NCI-H460 (cell line): ENCODE measurements at places on chromosomes 7 and 10.

DNA sequence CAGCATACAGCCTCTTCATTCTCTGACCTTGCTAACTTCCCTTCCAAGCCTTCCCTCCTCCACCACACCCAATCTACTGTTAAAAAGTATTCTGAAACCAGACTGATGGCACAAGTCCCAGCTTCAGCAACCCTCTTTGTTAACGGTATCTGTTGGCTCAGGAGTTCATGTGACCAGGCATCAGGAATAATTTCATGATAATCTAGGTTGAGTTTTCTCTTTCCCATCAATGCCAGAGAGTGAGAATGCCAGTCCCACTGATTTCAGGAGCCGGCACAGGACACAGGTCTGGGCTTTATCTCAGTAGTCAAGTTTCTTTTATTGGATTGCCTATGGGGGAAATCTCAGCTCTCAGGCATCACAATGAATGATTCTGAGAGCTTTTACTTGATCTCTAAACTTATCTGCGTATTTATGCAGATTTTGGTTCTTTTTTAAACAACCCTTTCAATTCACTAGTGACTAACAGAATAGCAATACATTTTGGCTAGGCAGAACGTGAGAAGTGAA, 231.0 kb upstream of the LYZL1 start:
- DNase-seq: no peak

- DNase-seq: no peak
Measured at GRCh38 chr10:8534096-8534495, 479.6 kb downstream of the GATA3 start.

- no peak for DNase-seq
Measured at GRCh38 chr7:137564677-137565076, 221.1 kb upstream of the PTN start.

DNA sequence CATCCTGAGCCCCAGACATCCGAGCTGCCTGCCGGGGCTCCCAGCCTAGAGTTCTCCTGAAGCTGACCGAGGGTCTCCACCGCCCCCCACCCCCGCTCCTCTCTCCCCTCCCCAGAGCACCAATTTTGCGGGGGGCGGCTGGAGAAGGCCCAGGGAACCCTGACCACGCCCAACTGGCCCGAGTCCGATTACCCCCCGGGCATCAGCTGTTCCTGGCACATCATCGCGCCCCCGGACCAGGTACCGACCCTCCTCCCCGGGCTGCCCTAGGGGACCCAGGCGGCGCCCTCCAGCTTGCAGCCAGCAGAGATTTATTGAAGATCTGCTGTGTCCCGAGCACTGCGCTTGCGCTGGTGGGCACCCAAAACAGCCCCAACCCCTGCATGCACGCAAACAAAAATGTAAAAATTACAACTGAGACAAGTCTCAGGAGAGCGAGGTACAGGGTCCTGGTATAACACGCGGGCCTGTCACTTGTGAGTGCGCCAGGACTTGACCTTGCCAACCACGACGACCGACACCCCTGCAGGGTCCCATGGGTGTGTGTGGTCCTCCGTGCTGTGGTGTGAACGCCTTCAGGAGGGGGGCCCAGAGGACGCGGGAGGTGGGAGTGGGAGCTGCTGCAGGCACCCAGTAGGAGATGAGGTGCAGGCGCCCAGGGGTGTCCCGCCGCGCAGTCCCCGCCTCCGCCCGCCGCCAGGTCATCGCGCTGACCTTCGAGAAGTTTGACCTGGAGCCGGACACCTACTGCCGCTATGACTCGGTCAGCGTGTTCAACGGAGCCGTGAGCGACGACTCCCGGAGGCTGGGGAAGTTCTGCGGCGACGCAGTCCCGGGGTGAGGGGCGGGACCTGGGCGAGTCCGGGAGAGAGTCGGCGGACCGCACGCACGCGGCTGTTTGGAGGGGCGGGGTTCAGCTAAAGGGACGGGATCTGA, 3.1 kb downstream of the PCOLCE start:
- DNase-seq: no peak

GRCh38 chr7:152342796-152343195, 93.0 kb downstream of the KMT2C start:
- DNase-seq: no peak

DNA sequence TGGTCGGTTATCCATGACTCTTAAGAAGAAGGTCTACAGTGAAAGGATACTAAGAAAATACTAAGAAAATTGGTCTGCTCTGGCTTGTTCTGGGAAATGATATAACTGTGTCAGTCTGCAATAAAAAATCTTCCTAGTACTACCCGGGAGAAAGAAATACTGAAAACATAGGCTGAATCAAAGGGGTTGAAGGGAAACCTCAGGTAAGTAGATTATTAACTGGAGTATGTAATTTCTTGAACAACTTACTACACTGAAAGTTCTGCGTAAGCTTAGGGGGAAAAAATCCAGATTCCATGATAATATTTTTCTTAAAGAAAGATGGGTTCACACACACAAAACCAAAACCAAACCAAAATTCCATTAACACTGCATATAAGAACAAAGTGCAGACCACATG, 143.3 kb downstream of the KMT2E start:
- DNase-seq: no peak

DNA sequence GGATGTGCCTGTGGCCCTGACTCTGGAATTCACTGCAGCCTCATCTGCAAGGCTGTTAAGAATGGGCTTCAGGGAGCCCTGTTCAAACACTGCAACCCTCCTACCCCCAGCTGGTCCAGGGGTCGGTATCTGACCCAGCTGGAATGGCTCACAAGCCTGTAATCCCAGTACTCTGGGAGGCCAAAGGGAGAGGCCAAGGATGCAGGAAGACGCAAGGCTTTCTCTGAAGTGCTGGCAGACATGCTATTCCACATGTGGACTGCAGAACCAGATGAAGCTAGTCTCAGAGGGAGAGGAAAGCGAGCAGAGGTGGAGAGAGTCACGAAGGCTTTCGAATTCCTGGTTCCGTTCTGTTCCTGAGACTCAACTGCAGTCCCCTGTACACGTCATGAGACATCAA, 45.0 kb downstream of the ESYT2 start:
- no peak for DNase-seq

DNA sequence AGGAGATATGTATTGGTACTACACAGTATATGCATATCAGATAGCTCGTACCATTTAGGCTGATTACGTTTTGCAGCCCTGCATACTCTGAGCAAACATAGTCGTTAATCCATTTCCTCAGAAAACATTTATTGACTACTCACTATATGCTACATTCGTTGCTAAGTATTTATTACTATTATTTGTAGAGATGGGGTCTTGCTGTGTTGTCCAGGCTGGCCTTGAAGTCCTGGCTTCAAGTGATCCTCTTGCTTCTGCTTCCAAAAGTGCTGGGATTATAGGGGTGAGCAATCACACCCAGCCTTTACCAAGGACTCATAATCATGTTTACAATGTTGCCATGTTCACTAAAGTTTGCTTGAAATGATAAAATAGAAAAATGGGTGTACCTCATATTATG, 174.7 kb downstream of the ARL4A start:
- no peak for DNase-seq

- DNase-seq: no peak
Measured at GRCh38 chr7:140142031-140142430, 34.8 kb downstream of the KDM7A start.

- DNase-seq: no peak
Measured at GRCh38 chr7:146720195-146720594, 603.6 kb downstream of the CNTNAP2 start.

GRCh38 chr10:50216418-50216817, 34.9 kb downstream of the ASAH2 start:
- no peak for DNase-seq

DNA sequence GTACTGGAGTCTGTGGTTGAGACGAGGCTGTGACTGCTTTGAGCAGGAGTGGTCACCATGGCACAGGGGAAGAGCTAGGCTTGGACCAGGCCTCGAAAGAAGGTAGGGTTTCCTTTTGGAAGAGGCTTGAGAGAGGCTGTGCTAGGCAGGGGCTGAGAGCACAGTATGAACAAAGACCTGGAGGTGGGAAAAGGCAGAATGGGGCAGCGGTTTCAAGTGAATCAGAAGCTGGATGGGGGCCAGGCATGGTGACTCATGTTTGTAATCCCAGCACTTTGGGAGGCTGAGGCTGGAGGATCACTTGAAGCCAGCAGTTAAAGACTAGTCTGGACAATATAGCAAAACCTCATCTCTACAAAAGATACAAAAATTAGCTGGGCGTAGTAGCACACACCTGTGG, 65.9 kb downstream of the CLIP2 start:
- DNase-seq: peak; percentile 56

DNA sequence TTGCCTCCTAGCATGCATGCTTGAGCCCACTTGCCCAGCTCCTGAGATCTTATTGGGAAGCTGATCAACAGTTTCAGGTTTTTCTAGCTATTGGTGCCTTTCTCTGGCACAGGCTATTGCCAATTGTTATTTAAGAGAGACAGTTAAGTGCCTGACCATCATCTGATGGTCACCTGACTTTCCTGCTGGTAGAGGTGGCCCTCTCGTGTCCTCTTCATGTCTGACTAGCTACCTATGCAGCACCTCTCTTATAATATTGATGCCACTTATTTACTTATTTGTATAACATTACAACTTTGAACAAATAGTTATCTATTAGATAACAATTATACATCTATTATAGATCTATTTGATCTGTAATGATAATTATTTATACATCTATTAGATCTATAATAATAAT, 205.9 kb upstream of the SEMA3D start:
- DNase-seq: no peak

- DNase-seq: no peak
Measured at GRCh38 chr7:145584401-145584800, 532.2 kb upstream of the CNTNAP2 start.

DNA sequence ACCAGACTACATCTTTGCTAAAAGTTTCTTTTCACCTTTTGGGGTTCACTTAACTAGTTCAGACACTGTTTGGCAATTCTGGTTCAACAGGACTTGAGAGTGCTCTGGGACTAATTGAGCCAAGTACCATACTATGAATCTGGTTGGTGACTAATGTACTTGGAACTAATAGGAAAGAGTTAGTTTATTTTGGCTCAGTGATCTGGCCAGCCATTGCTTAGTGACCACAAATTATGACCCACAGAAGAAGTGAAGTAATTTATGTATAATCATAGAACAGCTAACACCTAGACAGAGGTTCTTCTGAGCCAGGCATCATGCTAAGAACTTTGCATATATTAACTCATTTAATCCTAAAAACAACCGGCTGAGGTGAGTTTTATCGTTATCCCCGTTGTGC, 126.5 kb upstream of the JCAD start:
- DNase-seq: no peak

DNA sequence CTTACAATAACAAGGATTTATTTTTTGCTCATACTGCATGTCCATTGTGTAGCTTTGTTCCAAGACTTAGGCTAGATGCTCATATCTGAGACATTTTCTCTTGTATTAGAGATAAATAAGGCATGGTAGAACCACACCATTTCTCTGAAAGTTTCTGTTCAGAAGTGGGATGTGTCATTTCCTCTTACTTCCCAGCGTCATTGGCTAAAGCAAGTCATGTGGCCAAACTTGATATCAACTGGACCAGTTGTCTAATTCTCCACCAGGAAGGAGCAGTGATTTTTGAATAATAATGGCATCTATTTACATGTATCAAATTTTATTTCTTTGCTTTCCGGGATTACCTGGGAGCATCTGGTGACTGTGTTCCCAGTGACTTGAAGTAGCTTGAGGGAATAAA, 38.3 kb downstream of the AHCYL2 start:
- DNase-seq: no peak

GRCh38 chr7:140640727-140641523, at the start of gene DENND2A:
Gene DENND2A, minus strand, starts transcription at chr7:140640813. Its CDS starts 38,416 bp downstream, at chr7:140602397.
- no peak for DNase-seq

DNA sequence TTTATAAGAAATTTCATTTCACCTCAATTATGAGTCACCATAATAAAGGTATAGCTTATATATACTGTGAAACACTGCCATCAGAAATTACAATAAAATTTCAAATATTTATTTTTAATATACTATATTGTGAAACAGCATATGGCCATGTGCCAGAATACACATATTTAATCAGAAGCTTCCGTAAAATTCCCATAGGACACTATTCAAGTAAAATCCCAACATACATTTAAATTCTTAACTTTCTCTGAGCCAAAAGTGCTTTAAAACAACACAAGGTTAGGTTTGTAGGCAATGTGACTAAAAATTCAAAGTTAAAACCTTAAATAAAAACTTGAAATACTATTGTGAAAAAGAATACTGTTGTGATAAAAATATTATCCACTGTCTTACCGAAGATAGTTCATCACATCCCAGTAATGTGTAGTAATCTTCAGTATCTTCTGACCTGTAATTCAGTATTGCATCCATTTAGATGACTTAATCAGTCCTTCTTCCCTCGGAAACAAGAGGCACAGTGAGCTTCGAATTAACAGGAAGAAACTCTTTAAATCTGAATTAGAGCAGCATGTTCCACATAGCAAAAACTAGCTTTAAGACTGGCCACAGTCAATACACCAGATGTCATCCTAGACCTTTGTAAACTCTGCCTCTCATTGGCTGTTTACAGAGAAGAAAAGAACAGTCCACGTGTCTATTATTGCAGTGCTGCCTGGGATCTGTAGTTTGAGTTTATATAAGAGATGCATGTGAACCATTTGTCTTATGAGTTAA, at the start of gene DNAJC12:
Gene DNAJC12 (minus strand): TSS at position 648 of the 774 bp plus-strand sequence. CDS start 177 bp downstream, at position 471.
- DNase-seq: peak; percentile 75

GRCh38 chr7:2774280-2774679, 69.8 kb downstream of the GNA12 start:
- no peak for DNase-seq

GRCh38 chr10:44752451-44753441, 158.4 kb upstream of the TMEM72 start:
- DNase-seq: no peak

DNA sequence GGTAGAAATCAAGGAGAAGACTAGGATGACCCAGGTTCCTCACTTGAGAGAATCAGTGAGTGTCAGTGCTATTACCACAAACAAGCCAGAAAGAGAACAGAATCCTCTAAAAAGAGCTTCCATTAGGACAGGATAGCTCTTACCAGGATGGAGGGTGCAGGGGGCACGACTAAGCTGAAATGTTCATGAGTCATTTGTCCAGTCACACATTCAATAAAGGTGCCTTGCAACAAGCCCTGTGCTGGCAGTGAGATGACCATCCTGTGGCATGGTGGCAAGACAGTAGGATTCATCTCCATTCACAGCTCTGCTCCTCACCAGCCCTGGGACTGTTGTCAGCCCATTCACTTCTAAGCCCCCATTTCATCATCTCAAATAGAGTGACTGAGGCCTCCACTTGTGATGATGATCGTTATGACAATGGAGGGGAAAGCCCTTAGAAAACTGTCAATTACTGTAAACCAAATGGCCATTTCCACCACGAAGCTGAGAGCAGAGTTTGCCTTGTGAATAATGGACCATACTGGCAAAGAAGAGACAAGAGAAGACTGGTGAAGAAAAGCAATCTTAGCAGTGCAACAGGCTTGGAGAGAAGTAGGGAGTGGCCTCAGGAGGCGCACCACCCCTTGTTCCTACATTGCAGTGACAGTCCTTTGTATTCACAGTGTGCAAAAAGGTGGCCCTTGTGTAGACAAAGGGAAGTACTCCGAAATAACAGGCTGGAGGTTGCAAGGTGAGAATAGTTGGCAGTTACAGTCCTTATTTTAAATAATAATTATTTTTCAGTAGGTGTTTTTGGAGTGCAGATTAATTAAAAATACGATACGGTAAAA, 9.0 kb upstream of the WIPF3 start:
- no peak for DNase-seq

- DNase-seq: no peak
Measured at GRCh38 chr7:15515252-15515651, 46.6 kb downstream of the AGMO start.
